ENCODE measurements at places on chromosomes 5 and 9.

DNA sequence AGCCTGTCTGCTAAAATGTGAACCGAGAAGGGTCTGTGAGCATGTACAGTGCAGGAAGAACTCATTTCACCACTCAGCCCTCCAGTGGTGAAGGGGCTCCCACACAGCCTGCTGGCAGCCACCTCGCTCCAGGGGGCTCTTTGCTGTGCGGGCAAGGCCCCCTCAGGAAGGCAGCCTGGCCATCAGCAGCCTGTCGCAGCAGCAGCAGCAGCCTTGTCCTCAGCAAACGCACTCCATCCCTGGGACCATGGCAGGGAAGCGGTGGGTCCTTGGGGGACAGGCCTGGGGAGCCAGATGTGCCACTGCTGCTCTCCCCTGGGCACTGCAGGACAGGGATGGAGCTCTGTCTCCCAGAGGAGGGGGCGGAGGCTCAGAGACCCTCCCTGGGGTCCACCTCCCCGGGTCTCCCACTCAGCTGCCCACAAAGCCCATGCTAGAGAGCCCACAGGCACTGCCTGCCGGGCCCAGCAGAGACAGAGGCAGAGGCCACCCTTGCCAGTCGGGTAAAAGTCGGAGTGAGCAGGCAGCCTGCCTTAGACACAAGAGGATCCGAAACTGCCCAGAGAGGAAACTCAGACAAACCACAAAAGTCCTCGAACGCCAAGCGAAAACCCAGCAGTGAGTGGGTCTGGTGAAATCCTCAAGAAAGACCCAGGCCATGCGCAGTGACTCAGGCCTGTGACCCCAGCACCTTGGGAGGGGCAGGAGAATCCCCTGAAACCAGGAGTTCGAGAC lies 8.0 kb downstream of the BRD3 start:
- DNase-seq, result no peak

GRCh38 chr5:115907177-115907576 lies 55.1 kb upstream of the LVRN start:
- DNase-seq, result no peak

GRCh38 chr5:144189800-144190429 lies 19.2 kb downstream of the KCTD16 start:
- peak; percentile 91 for DNase-seq

DNA sequence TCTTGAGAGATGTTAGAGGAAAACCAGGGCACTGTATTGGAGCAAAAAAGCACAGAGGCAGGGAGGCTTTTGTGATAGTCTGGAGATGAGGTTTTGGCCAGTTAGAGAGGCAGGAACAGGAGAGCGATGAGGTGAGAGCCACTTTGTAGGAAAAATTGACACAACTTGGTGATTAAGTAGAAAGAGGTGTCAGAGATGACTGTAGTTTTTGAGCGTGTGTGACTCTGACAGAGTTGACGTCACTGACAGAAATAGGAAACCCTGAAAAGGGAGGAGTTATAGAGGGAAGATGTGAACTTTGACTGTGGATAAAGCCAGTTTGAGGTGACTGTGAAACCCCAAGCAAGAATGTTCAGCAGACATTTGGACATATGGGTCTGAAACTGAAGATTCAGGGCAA lies 15.7 kb downstream of the NFX1 start:
- no peak for DNase-seq

DNA sequence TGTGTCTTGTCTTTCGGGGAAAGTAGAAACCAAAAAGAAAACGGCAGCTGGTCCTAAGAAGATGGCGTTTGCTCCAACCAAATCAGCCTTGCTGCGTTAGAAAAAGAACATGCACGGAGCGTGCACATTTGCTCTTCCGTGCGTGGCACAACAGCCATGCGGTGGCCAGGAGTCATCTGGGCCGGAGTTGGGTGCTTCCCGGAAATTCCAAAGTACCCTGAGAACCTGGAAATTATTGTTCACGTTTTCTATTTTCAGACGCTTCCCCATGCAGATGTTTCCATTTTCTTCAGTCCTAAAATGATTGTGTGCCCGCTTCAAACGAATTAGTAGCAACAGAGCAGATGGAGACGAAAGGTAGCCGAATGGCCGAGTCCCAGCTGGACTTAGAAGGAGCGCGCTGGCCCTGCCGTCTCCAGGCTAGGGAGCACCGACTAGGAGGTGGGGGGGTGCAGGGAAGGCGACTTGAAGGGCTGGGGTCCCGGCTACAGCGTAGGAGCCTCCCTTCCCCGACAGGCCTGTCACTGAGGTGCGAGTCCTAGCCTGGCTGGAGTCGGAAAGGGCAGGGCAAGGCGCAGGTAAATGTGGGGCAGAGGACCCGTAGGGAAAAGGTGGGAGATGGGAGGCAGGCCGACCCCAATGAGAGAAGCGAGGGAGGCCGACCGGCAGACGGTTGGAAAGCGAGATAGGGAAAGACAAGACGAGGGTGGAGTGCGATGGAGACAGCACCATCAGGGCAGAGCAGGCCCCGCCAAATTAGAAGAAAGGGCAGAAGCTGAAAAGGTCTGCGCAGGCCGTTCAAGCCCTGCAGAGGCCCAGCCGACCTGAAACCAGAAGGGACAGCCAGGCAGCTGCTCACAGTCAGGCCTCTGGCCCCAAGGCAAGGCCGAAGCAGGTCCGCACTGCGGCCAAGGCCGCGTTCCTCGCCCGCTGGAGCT lies 1.4 kb downstream of the BARX1 start:
- DNase-seq, result no peak

- no peak for DNase-seq
These were observed 35.0 kb upstream of the NCS1 start for GRCh38 chr9:130137081-130137640.
